ENCODE measurements at places on chromosomes 2 and 18. TPM values are rescaled to one million over a fixed set of nuclear protein-coding genes. Genes with fewer than 3 reads are reported as not detected.

- peak; percentile 6 for DNase-seq
These were observed 7.9 kb downstream of the REV1 start for GRCh38 chr2:99481941-99482340.

GRCh38 chr18:9765501-9765900 is 57.4 kb downstream of the RAB31 start:
- no peak for DNase-seq

The HES6 gene
- 0.86 TPM for total RNA-seq

- no peak for DNase-seq
These were observed 244.5 kb upstream of the REG3G start for GRCh38 chr2:78780864-78781583.

- no peak for DNase-seq
These were observed 1016.8 kb downstream of the CNTNAP5 start for GRCh38 chr2:125041846-125042245.

The ZC3H8 gene
- total RNA-seq: 2.7 TPM

- DNase-seq: peak; percentile 9
These were observed 73.9 kb upstream of the SIX2 start for GRCh38 chr2:45083175-45083574.

The ALLC gene
- not detected for total RNA-seq

DNA sequence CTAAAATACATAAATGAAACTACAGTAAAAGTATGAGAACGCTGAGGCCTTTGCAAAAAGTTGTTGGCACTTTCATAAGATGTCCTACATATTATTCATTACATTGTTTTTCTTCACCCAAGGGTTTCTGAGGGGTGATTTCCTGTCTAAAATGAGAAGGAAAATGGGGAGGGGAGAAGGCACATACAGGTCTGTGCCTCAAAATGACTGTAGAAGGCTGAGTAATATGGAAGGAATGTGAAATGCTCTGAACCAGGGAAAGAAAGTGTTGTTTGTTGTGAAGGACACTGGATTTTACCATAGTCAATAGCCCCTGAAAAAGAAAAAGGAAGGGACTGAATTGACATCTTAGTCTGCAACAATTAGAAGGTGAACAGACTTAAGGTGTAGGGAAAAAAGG is 99.5 kb upstream of the RNF152 start:
- DNase-seq: peak; percentile 81

The FAM124B gene
- not detected for total RNA-seq

DNA sequence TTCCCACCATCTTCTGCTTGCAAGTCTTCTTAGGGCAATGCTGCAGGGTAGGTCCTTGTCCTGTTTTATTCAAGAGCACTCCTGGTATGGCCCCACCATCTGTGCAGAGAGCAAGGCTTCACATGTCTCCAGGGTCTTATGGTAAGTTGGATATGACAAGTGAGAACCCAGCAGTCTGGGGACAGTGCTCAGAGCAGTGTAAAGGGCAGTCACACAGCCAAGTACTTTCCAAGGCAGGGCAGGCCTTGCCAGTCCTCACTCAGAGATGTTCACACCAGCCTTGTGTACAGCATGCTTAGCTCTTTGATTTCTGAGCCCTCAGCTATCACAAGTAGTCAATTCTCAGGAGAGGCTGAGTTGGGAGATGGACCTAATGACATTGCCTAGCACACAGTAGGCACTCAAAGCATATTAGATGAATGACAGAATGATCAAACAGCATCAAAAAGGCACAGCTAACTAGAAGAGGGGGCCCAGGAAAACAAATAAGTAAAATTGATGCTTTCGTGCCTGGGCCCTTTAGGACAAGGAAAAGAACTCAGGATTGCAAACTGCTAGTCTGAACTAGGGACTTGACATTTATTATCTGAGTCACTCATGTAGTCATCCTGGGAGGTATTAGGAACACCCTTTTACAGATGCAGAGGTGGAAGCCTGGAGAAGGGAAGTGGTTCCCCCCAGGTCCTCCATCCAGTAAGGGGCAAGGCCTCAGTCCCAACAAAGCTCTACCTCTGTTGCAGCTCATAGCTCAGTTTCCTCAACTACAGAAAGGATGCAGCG is 86.7 kb upstream of the CTAGE1 start:
- peak; percentile 75 for DNase-seq

DNA sequence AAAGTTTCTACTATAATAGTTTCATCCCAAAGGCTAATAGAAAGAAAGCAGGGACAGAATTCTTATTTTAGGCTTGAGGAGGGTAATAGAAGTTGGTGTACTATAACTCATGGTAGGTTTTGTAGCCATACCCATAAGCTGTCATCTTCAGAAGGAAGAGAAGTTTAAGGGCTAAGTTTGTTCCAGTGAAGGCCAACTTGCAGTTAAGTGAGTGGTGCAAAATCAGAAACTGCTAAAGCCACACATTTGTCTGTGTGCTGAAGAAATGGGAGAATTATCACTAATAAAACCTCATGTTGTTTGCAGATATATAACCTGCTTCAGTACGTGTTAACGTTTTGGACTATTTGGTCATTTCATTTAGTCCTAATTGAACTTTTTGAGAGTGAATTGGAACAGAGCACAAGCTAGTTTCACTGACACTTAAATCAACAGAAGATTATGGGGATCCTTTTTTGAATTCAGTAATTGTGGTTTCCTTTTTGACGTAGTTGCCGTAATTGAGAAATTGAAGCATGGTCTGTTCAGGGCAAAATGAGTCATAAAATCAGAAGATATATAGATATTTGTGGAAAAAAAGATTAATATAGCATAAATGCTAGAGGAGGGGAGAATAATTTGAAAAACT is 69.1 kb downstream of the PHLPP1 start:
- DNase-seq: no peak

The CYS1 gene
- 7.1 TPM for total RNA-seq

GRCh38 chr2:105781274-105781978 is 36.7 kb downstream of the NCK2 start:
- DNase-seq: no peak

The SLC4A5 gene
- total RNA-seq: 0.38 TPM

The WBP1 gene
- total RNA-seq: 37.9 TPM

The DUSP28 gene
- total RNA-seq: 1.5 TPM

DNA sequence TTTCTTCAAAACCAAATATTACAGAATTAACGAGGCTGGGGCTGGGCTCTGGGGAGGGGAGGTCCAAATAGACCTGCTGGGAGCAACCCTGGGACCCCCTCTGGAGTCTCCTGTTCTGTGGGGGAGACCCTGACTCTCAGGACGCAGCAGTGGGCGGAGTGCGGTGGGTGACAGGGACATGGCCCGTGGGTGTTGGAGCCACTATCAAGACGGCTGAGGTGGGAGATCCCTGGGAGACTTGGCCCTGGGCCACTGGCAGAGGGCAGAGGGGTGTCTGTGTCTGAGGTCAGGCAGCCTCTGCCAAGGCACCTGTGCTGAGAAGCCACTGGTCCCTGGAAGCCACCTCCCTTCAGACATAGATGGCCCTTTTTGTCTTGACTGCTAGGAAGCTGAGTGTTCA is 79.5 kb upstream of the CTDP1 start:
- no peak for DNase-seq

The ARID5A gene
- total RNA-seq: 11.6 TPM

DNA sequence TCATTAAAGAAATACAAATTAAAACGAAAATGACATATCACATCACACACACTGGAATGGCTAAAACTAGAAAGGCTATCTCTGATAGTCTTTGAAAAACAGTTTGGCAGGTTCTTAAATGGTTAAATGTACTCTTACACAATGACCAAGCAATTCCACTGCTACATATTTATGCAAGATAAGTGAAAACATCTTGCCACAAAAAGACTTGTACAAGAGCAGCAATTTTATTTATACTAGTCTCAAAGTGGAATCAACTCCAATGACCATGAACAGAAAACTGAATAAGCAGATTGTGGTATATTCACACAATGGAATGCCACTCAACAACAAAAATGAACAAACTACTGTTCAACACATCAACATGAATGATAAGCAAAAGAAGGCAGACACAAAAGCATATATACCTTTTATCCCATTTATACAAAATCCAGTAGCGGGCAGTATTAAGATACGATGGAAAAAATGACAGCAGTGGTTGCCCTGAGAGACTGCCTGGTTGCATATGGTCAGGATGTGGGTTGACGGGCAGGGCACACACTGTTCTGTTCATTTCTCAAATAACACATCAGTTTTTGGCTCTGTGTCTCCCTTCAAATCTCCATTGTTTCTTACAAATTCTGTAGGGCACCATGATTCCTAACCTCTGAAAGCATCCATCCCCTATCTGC is 25.4 kb downstream of the SP100 start:
- DNase-seq: peak; percentile 54

GRCh38 chr2:12363138-12363537 is 353.6 kb upstream of the TRIB2 start:
- no peak for DNase-seq

The LYPD6B gene
- total RNA-seq: 3.9 TPM

- no peak for DNase-seq
These were observed 65.0 kb upstream of the POU3F3 start for GRCh38 chr2:104788742-104789455.

The GPR75 gene
- total RNA-seq: 2.1 TPM

DNA sequence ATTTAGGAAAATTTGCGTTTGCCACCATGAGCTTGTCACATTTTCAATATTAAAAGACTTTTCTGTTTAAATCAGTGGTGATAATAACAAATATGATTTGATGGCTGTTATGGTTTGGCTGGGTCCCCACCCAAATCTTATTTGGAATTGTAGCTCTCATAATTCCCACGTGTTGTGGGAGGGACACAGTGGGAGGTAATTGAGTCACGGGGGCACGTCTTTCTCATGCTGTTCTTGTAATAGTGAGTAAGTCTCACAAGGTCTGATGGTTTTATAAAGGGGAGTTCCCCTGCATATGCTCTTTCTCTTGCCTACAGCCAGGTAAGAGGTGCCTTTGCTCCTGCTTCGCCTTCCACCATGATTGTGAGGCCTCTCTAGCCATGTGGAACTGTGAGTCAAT is 83.4 kb upstream of the RGPD4 start:
- DNase-seq: no peak

GRCh38 chr2:214747992-214748391 is 61.5 kb downstream of the BARD1 start:
- DNase-seq: no peak

GRCh38 chr18:62447652-62448051 is 75.2 kb upstream of the ZCCHC2 start:
- DNase-seq: no peak

The GPR55 gene
- not detected for total RNA-seq

DNA sequence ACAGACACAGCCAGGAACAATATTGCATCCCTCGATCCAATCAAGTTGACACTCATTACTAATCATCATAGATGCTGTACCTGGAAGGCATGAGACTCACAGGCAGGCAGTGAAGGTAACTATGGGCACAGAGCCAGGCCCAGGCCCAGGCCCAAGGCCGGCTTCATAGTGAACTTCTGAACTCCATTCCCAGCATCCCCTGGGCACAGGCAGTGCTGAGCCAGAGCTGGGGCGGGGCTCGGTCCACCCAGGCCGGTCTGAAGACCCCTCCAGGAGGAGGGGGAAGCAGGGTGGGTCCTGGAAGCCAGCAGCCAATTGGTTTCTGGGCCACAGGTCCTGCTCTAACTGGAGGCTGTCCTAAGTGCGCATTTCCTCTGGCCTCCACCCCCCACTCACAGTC is 37.6 kb downstream of the MLPH start:
- DNase-seq: no peak

The SLC9A2 gene
- total RNA-seq: not detected

DNA sequence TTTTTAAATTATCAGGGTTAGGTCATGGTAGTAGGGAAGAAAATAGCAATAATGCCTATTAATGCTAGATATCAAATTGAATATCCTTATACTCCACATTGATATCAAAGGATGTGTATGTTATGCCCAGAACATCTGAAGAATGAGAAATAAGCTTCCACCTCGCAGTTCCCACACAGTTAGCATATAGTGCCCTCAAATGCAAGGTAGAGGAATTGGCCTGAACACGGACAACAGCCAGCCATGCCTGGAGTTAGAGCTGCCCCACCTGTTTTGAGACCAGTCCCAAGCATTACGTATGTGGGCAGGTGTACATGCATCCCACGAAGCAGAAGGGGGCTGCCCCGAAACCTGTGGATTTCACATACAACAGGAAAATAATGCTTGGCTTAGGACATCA is 79.6 kb downstream of the SUMO1 start:
- peak; percentile 43 for DNase-seq

DNA sequence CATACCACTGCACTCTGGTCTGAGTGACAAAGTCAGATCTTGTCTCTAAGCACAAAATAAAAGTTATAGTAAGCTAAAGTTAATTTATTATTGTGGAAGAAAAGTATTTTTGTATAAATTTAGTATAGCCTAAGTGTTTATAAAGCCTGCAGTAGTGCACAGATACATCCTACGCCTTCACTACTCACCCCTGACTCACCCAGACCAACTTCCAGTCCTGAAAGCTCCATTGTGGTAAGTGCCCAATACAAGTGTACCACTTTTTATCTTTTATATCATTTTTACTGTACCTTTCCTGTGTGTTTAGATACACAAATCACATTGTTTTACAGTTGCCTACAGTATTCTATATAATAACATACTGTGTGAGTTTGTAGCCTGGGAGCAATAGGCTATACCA is 57.5 kb downstream of the UBE2E3 start:
- peak; percentile 80 for DNase-seq

DNA sequence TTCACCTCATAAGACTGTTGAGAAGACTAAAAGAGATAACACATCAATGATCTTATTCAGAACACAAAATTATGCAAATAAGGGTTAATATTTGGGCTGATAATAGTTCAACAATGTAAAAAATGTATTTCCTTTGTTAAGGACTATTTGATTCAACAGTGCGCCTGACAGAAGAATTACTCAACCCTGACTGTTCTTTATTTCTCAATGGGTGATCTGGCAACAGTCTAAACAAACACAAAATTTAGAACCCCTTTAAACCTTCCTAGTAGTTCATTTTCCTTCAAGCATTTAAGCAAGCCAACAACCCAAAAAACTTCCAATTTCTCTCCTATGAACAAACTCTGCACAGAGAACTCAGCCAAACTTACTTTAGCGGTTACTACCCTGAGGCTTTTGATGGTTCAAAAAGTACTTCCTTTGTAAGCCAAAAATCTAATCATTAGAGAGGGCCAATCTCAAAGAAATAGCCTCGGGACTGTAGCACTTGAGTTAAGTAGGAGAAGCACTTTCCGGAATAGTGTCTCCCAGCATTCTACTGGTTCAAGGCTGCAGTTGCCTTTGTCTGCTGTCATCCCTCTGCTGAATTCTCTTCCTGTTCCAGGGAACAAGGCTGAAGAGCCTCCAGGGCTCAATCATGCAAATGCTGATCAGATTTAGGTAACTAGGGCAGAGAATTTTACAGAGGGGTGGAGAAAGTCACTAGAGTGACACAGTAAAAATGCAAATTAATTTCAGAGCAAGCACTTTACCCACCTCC is 40.9 kb upstream of the MAPK4 start:
- DNase-seq: peak; percentile 2

The LONRF2 gene
- under 0.01 TPM for total RNA-seq

The EFHD1 gene
- not detected for total RNA-seq

- DNase-seq: peak; percentile 61
These were observed 82.7 kb downstream of the MREG start for GRCh38 chr2:215930505-215931253.

GRCh38 chr2:129466389-129466788 is 513.1 kb upstream of the RAB6C start:
- DNase-seq: no peak

GRCh38 chr18:77070627-77071026 is 62.0 kb downstream of the MBP start:
- DNase-seq: no peak

- no peak for DNase-seq
These were observed 286.3 kb upstream of the FN1 start for GRCh38 chr2:215722125-215722524.

The DPYSL5 gene
- not detected for total RNA-seq

Data from GM23248 (cell line).